A549 treated with CpdA at 1 μM for 4 hours (cell line): ENCODE measurements at places on chromosomes 6 and 20. TPM values are rescaled to one million over a fixed set of nuclear protein-coding genes. Genes with fewer than 3 reads are reported as not detected.

The PSORS1C1 gene
- 3.3 to 6.4 TPM (median 4.2 TPM) in 5 replicates for total RNA-seq

The VNN1 gene
- 0.03 to 0.13 TPM (median 0.11 TPM) in 4 of 5 replicates, not detected in the other for total RNA-seq

The PKHD1 gene
- not detected in 5 replicates for total RNA-seq

The SAMD3 gene
- total RNA-seq: not detected in 5 replicates

The ZC2HC1B gene
- not detected in 5 replicates for total RNA-seq
